ENCODE measurements at places on chromosomes 3 and 15.

DNA sequence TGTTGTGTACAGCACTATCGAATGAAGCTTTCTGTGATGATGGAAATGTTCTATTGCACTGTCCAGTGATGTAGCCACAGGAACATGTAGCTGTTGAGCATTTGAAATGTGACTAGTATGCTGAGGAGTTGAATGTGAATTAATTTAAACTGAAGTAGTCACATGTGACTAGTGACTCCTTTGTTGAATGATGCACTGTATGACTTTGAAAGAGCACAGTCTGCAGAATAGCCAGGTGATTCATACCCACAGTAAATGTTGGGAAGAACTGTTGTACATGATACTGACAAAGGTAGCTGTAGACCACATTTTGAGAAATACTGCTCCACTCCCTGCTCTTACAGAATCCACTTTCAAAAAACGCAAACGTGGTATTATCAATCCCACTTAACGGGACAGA is 34.0 kb upstream of the ACTL6A start:
- DNase-seq = no peak

DNA sequence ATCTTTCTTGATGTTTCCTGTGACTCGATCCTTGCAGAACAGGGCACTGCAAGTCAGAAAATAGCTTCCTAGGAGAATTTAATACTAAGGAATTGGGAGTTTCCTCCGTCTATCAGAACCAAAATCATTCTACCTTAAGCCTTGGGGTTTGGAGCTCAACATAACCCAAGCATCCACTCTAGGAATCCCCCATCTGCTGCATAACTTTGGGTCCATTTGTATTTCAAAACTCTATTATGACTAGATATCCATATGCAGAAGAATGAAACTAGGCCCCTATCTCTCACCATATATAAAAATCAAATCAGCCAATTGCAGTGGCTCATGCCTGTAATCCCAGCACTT is 61.7 kb upstream of the AKAP13 start:
- DNase-seq = no peak

DNA sequence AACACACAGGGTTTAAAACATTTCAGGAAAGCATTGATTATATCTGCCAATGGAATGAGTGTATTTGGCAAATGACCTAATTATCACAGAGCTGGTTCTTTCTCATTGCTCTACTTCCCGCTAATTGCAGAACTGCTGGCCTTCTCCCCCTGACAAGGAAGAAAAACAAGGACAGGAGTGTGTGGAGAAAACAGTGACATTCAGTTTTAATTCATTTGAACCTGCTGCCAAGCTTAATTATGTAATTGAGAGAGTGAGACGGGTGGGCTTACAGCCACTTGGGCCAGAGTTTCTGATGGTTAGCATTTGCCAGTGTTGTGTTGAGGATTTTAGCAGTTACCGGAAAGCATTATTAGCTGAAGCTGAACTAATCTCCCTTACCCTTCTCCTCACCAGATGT is 301.4 kb downstream of the RBMS3 start:
- no peak for DNase-seq

DNA sequence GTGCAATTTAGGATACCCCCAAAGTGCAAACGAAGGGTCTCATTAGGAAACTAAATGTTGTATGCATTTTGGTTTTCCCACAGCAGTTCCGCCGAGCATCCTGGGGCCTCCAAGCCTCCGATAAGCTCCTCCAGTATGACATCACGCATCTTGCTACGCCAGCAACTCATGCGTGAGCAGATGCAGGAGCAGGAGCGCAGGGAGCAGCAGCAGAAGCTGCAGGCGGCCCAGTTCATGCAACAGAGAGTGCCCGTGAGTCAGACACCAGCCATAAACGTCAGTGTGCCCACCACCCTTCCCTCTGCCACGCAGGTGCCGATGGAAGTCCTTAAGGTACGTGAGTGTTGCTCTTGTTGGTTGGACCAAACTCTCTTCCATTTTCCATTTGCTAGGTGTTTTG is 120.5 kb upstream of the SAMMSON start:
- DNase-seq = no peak

GRCh38 chr3:98114264-98114663 is 16.3 kb upstream of the OR5H1 start:
- no peak for DNase-seq
